Activated T-helper 1 cell treated with anti-CD3 and anti-CD28 coated beads, Interleukin-12 subunit alpha, Interleukin-12 subunit beta, Interleukin-2, Interleukin-4 antibody, amounts not matched to agents 30 ng/mL and 10 ng/mL and 1 ng/mL, durations not matched to agents 14 hours and 24 hours and 36 hours (primary cell): ENCODE measurements at places on chromosomes 3 and 15. TPM values are rescaled to one million over a fixed set of nuclear protein-coding genes. Genes with fewer than 3 reads are reported as not detected.

- H3K36me3 ChIP-seq = no peaks in the 10 kb centered on the region
- no peak overlapping the region for H3K27ac ChIP-seq
- no peaks in the 10 kb centered on the region for H3K27me3 ChIP-seq
Observed at GRCh38 chr3:81378552-81379293, 382.7 kb downstream of the GBE1 start.

- no peak overlapping the region for H3K4me3 ChIP-seq
- H3K4me1 ChIP-seq = no peaks in the 10 kb centered on the region
- no peak for DNase-seq
- H3K27ac ChIP-seq = no peak overlapping the region
- no peaks in the 10 kb centered on the region for H3K36me3 ChIP-seq
Observed at GRCh38 chr3:35968043-35968622, 328.8 kb downstream of the ARPP21 start.

- H3K4me1 ChIP-seq = peaks cover 35% of the 10 kb centered on the region
- peaks cover 34% of the 10 kb centered on the region for H3K36me3 ChIP-seq
- no peak for DNase-seq
- H3K4me3 ChIP-seq = no peak overlapping the region
Observed at GRCh38 chr15:74798388-74799254, 14.0 kb upstream of the LMAN1L start.

ARGFX gene
- total RNA-seq = not detected in 2 replicates

- no peak overlapping the region for H3K27ac ChIP-seq
- DNase-seq = no peak
- peaks cover 30% of the 10 kb centered on the region for H3K4me1 ChIP-seq
- peaks cover 3% of the 10 kb centered on the region for H3K36me3 ChIP-seq
Observed at GRCh38 chr3:108598375-108598774, 8.9 kb downstream of the DZIP3 start.

- peaks cover 4% of the 10 kb centered on the region for H3K36me3 ChIP-seq
- no peak for DNase-seq
- no peaks in the 10 kb centered on the region for H3K27me3 ChIP-seq
- H3K4me3 ChIP-seq = no peak overlapping the region
- H3K4me1 ChIP-seq = peaks cover 22% of the 10 kb centered on the region
Observed at GRCh38 chr3:57981483-57982087, 26.6 kb upstream of the FLNB start.

GOLGA8S gene
- 0.08 and 0.15 TPM in 2 replicates for total RNA-seq

C3orf22 gene
- not detected in 2 replicates for total RNA-seq

GRCh38 chr3:16618721-16619120, 13.5 kb upstream of the DAZL start:
- DNase-seq = no peak
- no peaks in the 10 kb centered on the region for H3K4me1 ChIP-seq
- H3K27me3 ChIP-seq = peaks cover 5% of the 10 kb centered on the region
- no peaks in the 10 kb centered on the region for H3K36me3 ChIP-seq
- no peak overlapping the region for H3K27ac ChIP-seq
- H3K4me3 ChIP-seq = no peak overlapping the region

DNA sequence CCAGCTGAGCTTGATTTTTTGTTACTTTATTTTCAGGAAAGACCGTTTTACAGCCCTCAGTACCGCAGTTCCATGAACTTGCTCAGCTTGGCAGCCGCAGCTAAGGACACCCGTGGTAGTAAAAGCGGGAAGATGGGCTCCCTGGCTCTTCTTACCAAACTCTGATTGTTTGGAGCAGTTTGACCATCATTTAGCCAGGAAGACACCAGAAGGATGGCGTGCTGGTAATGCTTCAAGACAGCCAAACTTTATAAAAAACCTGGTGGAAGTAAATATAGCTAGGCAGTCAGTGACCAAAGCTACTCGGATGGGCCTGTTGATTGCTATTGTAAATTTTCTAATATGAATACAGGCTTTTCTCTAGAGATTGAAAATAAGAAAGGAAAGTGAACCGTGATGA, 28.9 kb downstream of the POLR2M start:
- no peak overlapping the region for H3K4me3 ChIP-seq
- no peak overlapping the region for H3K27ac ChIP-seq
- H3K4me1 ChIP-seq = peaks cover 13% of the 10 kb centered on the region
- H3K27me3 ChIP-seq = peaks cover 8% of the 10 kb centered on the region
- H3K36me3 ChIP-seq = peaks cover 2% of the 10 kb centered on the region
- DNase-seq = no peak

DNA sequence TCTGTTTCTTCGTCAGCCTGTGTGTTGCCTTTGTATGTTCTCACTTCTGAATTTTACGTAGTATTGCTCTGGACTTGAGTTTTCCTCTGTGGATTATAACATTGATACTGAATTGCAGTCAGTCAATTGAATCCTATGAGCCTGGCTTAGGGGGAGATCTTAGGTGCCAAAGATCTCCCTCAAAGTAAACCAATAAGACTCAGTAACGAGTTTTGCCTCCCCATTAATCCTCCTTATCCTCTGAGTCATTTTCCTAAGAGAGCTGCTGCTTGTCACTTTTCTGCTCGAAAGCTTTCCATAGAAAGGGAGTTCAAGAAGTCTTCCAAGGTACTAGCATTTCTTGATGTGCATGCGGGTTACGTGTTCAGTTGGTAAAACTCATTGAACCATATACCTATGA, 126.4 kb downstream of the CHDH start:
- H3K27ac ChIP-seq = no peak overlapping the region
- peaks cover 16% of the 10 kb centered on the region for H3K27me3 ChIP-seq
- H3K36me3 ChIP-seq = no peaks in the 10 kb centered on the region
- no peaks in the 10 kb centered on the region for H3K4me1 ChIP-seq
- no peak for DNase-seq
- H3K4me3 ChIP-seq = no peak overlapping the region

DNA sequence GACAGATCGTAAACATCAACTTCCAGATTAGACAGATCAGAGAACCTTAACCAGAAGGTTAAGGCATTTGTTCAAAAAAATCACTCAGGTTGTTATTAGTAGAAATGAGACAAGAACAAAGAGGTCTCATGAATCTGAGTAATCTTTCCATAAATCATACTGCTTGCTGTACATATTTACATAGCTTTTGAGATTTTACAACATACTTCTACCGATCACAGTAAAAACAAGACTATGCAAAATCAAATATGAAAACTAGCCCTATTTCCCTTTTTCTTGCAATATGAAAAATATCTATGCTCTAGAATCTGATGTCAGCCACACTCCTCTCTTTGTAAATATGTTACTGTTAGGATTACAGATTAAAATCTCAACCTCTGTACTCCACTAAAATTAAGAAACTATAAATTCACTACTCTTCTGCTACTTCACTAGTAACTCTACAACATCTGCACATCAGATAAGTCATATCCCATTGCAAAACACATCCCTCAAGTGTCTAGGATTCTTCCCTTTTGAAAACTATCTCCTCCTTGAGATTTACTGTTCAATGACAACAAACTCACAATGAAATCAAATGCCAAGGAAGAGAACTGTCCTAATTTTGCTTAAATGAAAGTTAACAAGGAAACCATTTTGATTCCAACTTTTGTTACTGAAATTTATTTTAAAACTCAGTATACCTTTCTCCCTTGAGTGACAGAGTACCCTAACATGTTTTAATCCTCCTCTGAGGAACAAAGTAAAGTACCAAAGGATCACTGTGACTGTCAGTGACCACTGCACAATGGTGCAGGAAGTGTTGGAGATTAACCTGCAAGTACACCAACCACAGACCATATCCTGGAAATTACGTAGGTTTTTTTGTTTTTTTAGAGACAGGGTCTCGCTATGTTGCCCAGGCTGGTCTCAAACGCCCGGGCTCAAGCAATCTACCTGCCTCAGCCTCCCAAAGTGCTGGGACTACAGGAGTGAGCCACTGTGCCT, 12.8 kb downstream of the DCUN1D1 start:
- no peaks in the 10 kb centered on the region for H3K27me3 ChIP-seq
- DNase-seq = no peak
- peaks cover 62% of the 10 kb centered on the region for H3K4me1 ChIP-seq
- H3K27ac ChIP-seq = peak overlapping the region; percentile 79
- H3K4me3 ChIP-seq = peak overlapping the region; percentile 55
- H3K36me3 ChIP-seq = peaks cover 14% of the 10 kb centered on the region
